ENCODE measurements at places on chromosomes 6 and 20.

- no peak for DNase-seq
Measured at GRCh38 chr20:17530153-17530552, 1.0 kb downstream of the BFSP1 start.

GRCh38 chr6:35967076-35967774 is 46.3 kb upstream of the SRPK1 start:
- DNase-seq = no peak

DNA sequence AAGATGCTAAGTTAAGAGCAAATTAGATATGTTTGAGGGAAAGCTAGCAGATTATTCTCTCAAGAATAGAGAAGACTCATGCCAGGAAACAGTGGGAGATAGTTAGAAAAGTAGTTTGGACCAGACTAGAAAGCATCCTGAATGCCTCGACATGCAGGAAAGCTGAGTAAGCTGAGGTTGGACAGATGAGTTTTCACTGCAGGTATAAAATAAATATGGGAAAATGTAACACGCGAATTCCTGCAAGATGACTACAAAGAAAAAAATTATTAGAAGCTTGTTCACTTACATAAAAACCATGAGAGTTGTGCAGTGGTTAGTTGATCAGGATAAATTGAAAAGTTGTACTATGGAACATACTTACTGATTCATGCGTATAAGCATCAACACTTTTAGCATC is 484.2 kb upstream of the MANEA start:
- no peak for DNase-seq

DNA sequence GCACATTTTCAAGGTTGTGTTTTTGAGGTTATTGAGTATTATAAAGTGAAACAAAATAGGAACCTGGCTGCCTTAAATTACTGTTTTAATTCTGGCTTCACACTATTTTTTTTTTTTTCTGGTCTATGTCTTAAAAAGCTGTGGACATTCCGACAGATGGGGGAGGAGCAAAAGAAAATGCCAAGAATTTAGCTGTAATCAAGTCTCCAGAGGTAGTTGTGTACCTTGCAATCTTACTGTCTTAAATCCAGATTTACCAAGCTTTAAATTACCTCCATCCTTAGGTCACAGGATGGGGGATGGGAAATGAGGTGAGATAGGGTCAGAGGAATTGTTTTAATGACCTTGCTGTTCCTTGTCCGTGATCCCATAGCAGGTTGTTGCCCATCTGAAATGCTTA is 182.8 kb downstream of the UTRN start:
- DNase-seq = no peak

- no peak for DNase-seq
Measured at GRCh38 chr6:168844821-168845609, 404.0 kb downstream of the SMOC2 start.

GRCh38 chr6:169172946-169173345 is 80.7 kb downstream of the THBS2 start:
- no peak for DNase-seq

GRCh38 chr20:45848969-45849582 is 8.1 kb downstream of the ACOT8 start:
- no peak for DNase-seq

GRCh38 chr6:163333038-163333437 is 81.5 kb upstream of the QKI start:
- no peak for DNase-seq

GRCh38 chr20:51577432-51578144 is 35.1 kb upstream of the NFATC2 start:
- DNase-seq = no peak

- DNase-seq = peak; percentile 27
Measured at GRCh38 chr6:139846538-139847456, 472.3 kb upstream of the CITED2 start.

- DNase-seq = no peak
Measured at GRCh38 chr6:27591699-27592480, 119.0 kb upstream of the ZNF184 start.

DNA sequence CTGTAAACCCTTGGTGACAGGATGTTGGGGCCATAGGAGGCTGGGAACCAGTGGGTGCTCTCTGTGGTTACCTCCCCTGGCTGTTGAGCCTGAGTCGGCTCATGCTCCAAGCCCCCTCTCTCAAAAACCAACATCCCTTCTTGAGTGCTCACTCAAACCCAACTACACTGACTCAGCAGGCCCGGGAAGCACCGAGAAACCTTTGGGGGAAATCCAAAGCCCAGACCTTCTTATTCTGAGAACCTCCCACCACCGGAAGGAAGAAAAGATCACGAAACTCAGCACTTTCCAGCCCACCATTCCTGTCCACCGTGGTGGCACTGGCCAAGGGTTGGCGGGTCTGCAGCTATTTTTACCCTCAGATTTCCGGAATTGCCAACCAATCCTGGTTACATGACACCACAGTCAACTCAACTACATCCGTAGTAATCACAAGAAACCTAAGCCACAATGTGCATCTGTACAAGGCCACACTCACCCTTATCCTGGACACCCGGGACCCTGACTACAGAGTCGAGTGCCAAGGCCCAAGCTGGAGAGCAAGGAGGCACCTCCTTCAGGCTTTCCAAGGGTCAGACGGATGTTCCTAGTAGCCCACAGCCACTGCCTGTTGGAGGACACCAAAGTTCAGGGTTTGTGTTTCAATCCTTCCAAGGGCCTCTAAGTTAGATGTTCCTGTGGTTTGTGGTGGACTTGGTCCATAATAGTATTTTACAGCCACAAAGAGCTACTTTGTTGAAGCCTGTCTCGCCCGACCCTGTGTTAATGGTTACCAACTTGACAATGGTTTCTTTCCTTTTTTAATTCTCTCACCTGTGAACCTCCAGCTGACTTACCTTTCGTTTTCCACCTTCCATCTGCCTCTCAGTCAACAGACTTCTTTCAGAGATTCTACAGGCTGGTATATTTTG is 317.0 kb downstream of the CDC5L start:
- no peak for DNase-seq

DNA sequence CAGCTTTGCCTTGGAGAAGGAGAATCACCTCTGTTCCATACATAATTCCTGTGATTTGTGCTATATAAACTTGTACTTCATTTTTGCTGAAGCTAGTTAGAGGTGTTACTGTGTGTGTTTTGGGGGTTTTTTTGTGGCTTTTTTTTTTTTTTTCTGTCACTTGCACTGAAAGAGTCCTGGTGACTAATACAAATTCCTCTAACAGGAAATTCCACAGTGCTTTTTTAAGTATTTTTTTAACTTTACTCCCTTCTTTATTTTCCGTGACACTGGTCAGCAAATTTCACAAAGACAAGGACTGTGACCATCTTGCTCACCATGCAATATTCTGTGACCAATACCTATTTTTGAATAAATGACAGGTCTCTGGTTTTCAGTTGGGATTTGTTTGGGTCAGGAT is 110.5 kb downstream of the ISM1 start:
- no peak for DNase-seq

- DNase-seq = no peak
Measured at GRCh38 chr6:127952176-127952575, 51.3 kb upstream of the THEMIS start.

GRCh38 chr6:125814481-125814880 is 23.7 kb downstream of the NCOA7 start:
- no peak for DNase-seq

DNA sequence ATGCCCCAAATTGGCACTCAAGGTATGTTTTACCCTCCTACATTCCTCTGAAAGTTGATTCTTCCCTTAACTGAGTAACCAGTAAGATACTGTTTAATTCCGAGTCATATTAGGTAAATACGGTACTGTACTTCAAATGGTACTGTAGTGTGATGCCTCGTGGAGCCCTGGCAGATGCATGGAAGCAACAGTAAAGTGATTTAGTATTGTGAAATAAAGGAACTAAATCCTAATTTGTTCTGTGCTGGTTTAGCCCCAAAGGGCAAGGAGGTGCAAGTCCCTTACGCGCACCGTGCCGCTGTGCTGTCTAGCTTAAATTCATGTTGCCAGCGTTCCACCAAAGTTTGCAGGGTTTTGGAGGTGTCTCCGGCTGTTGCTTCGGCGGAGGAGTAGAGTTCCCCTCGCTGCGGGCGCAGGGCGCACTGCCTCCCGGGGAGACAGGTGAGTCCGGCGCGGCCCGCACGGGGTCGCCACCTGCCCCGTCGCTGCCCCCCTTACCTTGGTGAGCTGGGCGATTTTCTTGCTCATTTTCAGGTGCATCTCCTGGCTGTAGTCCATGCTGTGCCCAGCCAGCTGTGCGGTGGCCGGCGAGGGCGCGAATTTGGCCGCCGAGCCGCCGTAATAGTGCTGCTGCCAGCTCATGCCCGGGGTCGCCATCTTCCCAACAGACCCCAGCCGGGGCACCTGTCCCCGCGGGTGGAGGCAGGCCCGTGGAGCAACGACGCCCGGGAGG is 655 bp downstream of the FAM184A start:
- DNase-seq = no peak

DNA sequence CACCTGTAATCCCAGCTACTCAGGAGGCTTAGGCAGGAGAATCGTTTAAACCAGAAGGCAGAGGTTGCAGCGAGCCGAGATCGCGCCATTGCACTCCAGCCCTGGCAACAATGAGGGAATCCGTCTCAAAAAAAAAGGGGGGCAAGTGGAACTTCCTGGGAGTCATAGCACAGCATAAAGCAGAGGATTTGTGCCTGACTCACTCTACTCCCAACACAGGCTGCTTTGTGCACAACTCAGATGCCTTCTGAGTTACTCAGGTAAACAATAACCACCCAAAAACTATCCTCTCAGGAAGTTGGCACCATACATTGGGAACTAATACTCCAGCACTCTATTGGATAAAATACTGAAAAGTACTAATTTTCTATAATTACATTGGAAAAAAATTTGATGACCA is 2.5 kb upstream of the TMEM244 start:
- no peak for DNase-seq

- no peak for DNase-seq
Measured at GRCh38 chr6:163284151-163284550, 130.4 kb upstream of the QKI start.

DNA sequence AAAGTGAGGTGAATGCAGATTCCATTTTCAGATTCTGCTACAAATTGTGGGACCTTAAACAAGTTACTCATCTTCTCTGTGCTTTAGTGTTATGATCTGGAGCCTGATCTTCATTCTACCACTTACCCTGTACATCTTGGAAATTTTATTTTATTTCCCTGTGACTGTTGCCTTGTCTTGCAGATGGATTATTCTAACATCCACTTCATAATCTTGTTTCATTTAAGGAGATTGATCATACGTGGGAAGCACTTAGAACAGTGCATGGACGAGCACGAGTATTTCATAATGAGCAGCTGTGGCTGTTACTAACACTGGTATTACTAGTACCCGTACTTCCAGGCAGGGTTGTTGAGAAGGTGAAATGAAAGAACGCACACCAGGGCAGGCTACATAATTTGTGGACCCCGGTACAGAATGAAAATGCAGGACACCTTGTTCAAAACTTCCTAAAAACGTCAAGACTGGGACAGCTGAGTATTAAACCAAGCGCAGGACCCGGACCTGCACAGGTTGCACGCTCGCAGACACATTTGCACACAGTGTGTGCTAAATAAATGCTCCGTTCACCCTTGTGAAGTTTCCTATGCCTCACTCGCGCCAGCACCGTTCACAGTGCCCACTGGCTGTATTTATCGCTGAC is 535 bp upstream of the CCDC170 start:
- no peak for DNase-seq

GRCh38 chr6:158389193-158389919 is 77.1 kb downstream of the TULP4 start:
- DNase-seq = no peak

DNA sequence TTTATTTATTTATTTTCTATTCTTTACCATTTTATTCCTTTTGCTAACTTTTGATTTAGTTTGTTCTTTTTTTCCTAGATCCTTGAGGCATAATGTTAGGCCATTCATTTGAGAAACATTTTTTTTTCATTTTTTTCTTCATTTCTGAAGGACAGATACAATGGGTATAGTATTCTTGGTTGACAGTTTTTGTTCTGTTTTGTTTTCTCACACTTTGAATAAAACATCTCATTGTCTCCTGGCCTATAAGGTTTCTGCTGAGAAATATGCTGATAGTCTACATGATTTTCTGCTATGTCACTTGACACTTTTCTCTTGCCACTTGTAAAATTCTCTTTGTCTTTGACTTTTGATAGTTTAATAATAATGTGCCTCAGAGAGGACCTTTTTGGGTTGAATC is 294.6 kb upstream of the EPHA7 start:
- no peak for DNase-seq

DNA sequence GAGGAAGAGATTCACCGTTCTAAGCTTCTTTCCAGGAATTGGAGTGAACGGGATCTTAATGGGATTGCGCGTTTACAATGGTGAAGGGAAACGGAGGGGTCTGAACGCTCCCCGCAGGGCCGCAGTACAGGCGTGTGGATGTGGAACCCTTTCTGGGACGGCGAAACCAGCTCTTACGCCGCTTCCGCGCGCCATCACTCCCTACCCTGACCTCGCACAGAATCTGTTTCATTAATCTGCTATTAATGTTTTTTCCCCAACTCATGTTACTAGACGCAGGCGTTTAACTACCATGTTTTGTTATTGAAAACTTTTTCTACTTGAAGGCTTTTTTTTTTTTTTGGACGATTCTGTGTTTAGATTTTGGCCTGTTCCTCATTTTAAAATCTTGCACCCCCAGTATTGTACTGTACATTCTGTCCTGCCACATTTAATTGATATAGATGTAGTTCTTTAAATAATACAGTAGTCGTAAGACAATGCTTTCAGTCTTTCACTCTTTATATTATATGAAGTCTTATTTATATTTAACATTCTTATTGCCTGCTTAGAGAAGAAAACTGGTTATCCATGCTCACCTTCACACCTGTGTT is 696 bp upstream of the SUPT3H start:
- DNase-seq = peak; percentile 43

GRCh38 chr20:61968932-61969331 is 96.7 kb downstream of the TAF4 start:
- DNase-seq = no peak

DNA sequence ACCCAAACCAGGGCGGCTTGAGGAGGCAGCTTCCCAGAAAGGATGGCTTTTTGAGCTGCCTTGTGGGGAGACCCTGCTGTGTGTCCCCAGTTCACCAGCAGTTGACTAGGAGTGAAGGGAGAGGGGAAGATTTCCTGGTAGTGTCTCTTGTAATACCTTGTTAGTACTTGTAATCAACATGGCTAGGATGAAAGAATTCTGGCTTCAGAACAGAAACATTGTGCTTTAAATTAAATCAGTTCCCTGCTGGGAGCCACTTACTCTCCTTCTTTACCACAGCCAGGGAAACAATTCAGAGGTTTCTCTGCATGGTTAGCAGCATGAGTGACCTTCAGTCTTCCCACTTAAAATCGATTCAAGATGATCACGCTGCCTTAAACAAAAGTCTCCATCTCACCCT is 525.4 kb upstream of the ID4 start:
- no peak for DNase-seq

GRCh38 chr6:118968416-118968815 is 33.5 kb upstream of the MCM9 start:
- no peak for DNase-seq

DNA sequence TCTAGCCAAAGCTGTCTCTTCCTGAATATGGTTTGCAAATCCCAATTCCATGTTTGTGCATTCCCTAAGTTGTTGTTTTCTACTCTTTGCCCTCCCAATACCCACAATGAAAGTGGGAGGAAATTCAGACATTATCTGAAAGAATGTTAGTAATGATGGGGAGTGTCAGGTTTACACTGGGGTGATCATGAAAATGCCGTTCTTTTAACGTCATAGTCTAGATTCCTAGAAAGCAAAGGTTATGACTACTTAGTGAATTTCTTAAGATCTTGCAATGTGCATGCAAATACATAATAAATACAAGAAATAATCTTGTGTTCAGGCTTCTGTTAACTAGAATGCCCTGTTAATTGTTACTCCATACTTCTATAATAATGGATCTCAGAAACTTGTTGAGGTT is 101.0 kb downstream of the LCA5 start:
- no peak for DNase-seq

- no peak for DNase-seq
Measured at GRCh38 chr6:3220366-3220765, 7.1 kb downstream of the TUBB2B start.

Data from GDM1 (cell line).